ENCODE measurements at places on chromosomes 3 and 15.
A peak's percentile ranks its signal among the peaks of the same experiment; 100 is the strongest.

GRCh38 chr3:169953462-169954141, 13.0 kb upstream of the SEC62 start:
- DNase-seq: no peak

DNA sequence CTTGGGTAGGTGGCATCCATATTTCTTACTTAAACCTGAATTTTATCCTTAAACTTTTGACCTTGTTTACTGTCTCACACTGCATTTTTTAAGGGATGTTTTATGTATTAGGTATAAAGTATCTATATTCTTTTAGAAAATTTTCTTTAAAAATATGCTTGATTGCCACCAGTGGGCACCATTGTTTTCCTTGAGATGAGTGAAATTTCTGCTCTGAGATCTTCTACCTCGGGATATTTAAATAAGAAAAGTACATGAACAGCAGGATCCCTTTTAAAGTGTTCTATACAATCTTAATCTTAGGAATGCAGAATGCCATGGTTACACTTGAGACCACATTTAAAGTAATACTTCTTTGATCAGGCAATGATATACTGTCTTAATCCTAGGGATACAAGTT, 108.7 kb downstream of the SLMAP start:
- DNase-seq: no peak

- DNase-seq: no peak
Observed at GRCh38 chr3:157285141-157285540, 125.2 kb upstream of the CCNL1 start.

DNA sequence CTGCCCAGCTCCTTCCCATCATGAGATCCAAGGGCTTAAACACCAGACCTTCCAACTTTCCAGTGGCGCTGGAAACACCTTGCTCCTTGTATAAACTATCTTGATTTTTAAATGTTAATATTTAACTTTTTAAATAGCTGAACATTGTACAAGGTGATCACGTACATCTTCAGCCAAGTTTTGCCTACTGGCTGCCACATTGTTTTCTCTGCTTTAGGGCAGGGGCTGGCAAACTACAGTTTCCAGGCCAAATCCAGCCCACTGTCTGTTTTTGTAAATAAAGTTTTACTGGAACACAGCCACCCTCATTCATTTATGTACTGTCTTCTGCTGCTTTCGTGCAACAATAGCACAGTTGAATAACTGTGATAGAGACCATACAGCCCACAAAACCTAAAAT, 27.6 kb upstream of the FOXP1 start:
- no peak for DNase-seq

GRCh38 chr3:115862849-115863248, 239.5 kb downstream of the GAP43 start:
- DNase-seq: no peak

DNA sequence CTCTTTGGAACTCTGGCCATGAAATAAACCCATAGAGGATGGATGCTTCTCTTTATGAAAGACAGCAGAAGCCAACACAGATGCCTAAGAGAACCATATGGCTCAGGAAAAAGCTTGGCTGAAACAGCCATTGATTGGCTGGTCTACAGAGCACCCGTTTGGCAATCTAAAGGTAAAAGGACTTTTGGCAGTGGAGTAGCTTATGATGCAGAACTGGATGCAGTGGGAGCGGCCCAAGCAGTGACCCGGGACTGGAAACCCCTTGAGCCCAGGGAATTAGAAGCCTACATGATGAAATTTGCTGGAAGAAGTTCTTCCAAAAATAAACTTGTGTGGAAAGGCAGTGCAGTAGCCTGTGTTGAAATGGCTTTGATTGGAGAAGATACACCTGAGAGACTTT, 360.2 kb downstream of the NR2F2 start:
- no peak for DNase-seq

DNA sequence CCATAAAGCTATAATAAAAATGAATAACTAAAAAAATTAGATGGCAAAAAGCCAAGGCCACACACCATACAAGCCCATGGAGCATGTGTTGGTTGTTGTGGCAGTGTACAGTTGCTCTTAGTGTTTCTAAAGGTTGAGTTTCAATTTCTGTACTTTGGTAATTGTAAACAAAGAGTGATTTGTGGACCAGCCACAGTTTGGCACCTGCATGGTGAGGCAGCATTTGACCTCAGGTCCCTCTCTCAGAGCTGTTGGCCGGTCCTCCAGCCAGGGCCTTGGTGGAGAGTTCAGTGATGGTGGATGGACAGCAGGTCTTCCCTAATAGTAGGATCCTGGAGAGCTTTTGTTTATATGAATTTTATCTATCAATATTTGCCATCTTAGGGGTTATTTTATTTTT, 5.6 kb downstream of the ACAD9 start:
- DNase-seq: no peak

- no peak for DNase-seq
Observed at GRCh38 chr3:193574488-193575070, 18.4 kb upstream of the OPA1 start.

DNA sequence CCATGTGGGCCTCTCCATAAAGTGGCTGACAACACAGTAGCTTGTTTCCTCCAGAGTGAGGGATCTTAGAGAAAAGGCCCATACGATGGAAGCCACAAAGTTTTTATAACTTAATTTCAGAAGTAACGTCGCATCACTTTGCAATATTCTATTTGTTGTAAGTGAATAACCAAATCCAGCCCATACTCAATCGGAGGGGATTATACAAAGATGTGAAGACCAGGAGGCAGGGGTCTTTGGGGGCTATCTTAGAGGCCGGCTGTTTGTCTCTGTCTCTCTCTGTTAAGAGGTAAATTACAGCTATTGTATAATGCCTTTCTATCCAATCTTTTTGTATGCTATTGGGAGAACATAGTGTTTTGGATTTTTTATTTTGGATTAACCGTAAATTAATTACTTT, 9.1 kb downstream of the ARIH1 start:
- DNase-seq: no peak

DNA sequence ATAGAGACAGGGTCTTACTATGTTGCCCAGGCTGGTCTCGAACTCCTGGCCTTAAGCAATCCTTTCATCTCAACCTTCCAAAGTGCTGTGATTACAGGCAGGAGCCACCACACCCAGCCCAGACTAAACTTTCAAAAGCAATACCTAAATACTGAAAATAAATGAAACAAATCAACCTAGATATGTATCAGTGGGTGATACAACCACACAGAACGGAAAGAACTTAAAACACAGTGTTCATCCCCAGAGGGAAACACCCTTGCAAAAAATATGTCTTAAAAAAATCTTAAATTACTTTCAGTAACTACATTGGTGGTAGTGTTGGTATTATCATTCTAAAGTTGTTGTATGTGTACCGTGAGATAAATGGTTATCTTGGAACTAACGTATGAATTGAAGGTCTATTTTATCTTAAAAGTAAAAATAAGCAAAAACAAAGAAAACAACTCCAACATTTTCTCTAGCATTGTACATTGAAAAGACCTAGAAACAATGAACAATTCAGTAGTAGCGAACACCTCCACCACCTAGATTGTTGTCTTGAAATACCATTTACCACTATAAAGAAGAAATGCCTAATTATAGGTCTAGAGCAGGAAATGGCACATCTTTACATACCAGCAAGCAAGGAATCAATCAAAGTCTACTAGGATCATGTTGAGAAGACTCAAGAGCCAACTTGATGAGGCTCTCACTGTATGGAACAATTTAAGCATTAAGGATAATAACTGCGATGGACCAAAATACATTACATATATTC, 24.7 kb downstream of the SLTM start:
- DNase-seq: no peak

GRCh38 chr3:30492322-30493192, 113.8 kb upstream of the TGFBR2 start:
- no peak for DNase-seq

DNA sequence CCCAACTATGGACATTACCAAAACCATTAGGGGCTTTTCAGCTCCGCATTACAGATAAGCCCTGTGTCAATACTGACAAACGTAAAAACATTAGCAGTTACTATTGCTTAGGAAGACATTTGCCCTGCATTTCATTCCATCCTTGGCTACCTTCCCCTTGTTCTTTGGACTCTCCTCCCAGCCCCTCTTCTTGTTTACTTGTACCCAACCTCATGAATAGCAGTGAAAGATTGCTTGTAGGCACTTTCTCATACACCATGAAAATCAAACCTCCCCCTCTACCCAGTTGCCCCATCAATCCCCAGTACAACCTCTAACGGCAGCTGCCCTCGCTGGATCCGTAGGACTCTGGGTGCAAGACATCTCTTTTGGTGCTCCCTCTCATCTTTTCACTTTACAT, 16.9 kb upstream of the FAM107A start:
- DNase-seq: no peak

GRCh38 chr3:125052624-125053303, 3.0 kb downstream of the HEG1 start:
- DNase-seq: no peak

DNA sequence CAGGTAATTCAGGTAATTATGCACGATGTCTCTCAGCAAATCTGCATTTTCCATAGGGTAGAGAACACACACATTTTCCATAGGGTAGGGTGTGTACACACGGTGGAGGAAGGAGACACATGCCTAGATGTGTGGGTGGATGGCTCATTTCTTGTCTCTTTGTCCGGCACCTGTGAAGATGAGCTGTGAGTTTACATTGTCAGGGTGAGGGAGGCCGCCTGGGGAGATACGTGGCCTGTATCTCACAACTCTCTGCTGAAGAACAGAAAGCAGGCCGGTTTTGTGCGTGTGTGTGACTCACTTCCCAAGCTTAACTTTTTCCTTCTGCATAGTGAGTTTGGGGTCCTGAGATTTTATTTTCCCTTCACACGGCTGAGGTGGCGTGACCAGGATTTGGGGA, 60.3 kb downstream of the SLC6A6 start:
- DNase-seq: no peak

GRCh38 chr3:53159156-53160060, 1.6 kb upstream of the PRKCD start:
- no peak for DNase-seq

DNA sequence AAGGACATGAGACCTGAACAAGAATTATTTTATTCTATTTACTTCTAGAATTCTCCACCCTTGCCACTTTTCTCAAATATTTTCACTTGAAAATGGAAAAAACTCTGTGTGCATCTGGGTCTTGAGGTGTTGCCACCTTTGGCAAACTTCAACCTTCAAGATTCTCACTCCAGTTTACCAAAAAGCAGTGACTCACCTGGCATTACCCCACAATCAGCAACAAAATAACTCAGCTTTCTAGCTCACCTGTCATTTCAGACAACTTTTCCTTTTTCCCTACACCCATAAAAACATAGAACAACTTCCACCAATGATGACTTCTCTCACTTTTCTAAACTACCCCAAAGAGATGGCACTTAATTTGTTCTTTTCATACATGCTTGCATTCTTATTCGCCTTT, 115.8 kb downstream of the DUT start:
- no peak for DNase-seq

- DNase-seq: peak; percentile 67
Observed at GRCh38 chr15:26773067-26773877, 406 bp upstream of the GABRB3 start.

- no peak for DNase-seq
Observed at GRCh38 chr3:24933401-24933800, 438.8 kb upstream of the THRB start.

DNA sequence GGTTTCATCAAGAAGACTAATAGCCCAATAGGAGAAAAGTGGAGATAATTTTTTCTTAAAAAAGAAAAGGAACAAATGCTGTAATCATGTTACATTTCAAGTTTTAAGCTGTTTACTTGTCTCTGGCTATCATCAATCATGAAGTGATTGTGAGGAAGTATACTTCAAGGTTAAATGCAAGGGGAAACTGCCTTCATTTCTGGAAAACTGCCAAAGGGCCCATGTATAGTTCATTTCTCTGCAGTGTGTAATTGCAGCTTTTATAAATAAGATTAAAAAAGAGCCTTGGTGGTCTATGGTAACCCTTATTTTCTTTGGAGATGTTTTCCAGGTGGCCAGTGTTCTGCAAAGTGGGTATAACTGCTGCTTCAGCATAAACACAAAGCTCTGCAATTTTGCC, 101.9 kb downstream of the GRM7 start:
- no peak for DNase-seq

- no peak for DNase-seq
Observed at GRCh38 chr3:122475316-122475715, 39.4 kb downstream of the KPNA1 start.

GRCh38 chr15:32861761-32862160, 144.0 kb downstream of the GREM1 start:
- DNase-seq: peak; percentile 60

GRCh38 chr3:15660055-15660935, 58.8 kb downstream of the BTD start:
- no peak for DNase-seq

- no peak for DNase-seq
Observed at GRCh38 chr3:178472941-178473340, 63.3 kb upstream of the KCNMB2 start.

GRCh38 chr15:67828278-67828968, 3.1 kb downstream of the SKOR1 start:
- DNase-seq: no peak

- DNase-seq: no peak
Observed at GRCh38 chr15:59199626-59200465, 6.8 kb upstream of the LDHAL6B start.

DNA sequence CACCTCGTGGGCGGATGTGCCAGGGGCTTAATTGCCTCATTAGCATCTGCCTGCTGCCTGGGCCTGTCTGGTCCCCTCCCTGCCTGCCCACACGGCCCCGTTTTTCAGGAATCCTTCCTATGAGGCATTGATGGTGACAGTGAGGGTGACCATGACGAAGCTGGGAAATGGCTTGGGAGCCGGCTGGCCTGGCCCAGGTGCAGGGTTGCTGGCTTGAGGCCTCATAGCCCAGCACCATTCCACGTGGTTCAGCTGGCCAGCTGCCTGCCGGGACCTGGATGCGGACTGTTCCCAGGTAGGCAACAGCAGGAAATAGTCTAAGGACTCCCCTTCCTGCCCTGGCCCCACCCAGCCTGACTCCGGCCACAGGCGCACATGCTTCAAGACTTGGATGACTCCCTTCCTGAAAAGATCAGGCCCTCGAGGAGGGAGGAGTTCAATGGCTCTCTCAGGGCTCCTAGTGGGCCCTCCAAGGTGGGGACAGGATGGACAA, 8.9 kb upstream of the DUSP7 start:
- no peak for DNase-seq

DNA sequence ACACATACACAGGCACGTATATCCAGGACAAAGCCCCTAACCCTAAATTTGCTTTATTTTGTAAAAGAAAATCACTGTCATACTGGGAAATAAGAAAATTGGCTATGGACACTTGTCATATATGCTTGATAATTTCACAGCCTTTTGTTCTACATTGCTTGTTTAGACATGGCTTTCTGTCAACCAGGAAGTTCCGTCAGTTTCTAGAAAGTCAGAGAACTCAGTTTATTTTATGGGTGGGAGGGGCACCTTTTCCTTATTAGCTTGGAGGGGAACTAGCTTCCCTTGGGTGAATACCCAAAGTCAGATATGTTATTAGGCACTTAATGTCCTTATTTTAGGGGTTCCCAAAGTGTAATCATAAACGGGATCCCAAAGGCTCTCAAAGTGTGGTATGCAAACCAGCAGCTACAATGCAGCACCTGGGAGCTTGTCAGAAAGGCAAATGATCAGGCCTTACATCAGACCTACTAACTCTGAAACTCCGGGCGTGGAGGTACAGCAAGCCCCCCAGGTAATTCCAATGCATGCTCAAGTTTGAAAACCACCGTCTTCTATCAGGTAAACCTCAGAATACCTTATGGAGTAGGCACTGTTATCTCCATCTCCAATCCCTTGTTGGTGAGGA, 50.1 kb downstream of the CADPS start:
- no peak for DNase-seq

- DNase-seq: peak; percentile 79
Observed at GRCh38 chr3:52056521-52056967, at the start of gene DUSP7. Gene DUSP7 (minus strand): TSS chr3:52056571. CDS start chr3:52056366, 205 bp downstream.
